ENCODE measurements at places on chromosomes 4 and X.

DNA sequence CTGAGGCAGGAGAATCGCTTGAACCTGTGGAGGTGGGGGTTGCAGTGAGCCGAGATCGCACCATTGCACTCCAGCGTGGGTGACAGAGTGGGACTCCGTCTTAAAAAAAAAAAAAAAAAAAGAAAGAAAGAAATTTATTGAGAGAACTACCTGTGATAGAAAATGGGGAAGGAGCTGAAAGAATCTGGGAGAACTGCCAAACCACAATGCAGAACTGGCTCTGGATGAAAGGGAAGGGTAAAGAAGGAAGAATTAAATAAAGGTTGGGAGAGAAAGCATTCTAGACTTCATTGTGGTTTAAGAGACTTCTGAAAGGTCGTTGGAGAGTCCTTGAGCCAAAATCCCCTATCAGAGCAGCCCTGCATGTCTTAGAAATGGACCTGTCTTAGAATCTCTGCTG lies 567.9 kb upstream of the HTR2C start:
- DNase-seq = no peak

- no peak for DNase-seq
These were observed 41.7 kb downstream of the KDM6A start for GRCh38 chrX:44914532-44915198.

DNA sequence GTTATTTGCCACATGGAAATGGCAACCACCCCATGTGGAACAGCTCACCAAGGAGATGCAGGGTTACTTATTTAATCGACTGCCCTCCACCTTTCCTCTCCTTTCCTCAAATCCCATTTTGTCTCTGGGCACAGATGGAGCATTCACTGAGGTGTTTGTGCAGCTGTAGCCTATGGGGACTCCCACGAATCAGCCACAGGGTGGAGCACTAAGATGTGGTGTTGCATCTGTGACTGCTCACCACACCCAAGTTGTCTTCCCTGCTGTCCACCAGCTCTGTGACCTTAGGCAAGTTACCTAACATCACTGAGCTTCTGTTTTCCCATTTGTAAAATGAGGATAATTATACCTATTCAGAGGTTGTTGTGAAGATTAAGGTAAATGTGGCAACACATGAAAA lies 252.4 kb upstream of the CPEB2 start:
- DNase-seq = no peak

DNA sequence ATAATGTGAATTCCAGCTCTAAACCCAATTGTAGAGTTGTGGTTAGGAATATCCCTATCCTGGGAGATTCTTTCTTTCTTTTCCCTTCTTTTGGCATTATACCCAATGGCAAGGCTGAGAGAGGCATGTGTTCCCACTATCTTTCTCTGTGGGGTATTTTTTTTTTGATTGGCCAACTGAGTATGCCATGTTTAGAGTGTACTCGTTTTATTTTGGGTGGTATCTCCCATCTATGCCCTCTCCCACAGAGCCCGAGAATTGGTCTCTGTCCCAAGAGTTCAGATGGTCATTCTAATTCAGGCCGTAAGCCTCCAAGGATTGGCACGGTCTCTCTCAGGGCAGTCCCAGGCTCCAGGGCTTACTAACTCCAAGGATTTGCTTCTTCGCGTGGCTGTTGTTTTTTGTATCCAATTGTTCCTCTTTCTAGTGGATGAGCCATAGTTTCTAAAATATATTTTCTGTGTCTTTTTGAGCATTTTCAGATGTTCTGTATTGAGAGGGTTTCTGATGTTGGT lies 198.8 kb downstream of the SLC4A4 start:
- no peak for DNase-seq

DNA sequence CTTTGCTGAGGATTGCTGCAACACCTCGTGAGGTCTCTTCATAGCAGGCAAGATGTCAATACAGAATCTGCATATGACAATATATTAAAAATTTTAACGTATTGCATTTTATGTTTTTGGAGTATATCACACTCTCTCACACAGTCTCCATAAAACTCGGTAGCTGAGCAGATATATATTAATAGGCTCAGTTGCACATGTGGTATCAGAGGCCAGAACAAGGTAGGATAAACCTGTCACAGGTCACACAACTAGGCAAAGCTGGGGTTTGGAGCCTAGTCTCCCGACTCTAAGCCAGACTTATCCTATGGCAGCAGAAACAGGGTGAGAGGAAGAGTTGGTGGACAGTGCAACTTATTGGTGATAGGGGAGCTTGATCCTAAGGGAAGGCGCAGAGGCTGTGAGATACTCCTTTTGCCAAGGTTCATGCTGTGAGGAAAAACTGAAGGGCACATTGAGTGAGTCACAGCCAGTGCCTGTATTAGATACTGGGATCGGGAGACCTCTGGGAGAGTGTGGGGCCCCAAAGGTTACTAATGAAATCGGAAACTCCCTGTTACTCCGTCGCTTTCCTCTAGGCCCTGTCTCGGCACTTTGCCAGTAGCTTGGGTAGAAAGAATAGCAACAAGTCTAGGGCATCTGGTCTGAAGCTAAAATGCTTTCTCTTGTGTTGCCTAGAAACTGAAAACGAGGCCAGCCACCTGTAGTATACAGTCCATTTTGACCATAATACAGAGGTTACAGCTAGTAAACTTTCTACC lies 195.7 kb downstream of the ARHGAP10 start:
- no peak for DNase-seq

- no peak for DNase-seq
These were observed 1293.1 kb downstream of the PCDH19 start for GRCh38 chrX:99117011-99117410.

DNA sequence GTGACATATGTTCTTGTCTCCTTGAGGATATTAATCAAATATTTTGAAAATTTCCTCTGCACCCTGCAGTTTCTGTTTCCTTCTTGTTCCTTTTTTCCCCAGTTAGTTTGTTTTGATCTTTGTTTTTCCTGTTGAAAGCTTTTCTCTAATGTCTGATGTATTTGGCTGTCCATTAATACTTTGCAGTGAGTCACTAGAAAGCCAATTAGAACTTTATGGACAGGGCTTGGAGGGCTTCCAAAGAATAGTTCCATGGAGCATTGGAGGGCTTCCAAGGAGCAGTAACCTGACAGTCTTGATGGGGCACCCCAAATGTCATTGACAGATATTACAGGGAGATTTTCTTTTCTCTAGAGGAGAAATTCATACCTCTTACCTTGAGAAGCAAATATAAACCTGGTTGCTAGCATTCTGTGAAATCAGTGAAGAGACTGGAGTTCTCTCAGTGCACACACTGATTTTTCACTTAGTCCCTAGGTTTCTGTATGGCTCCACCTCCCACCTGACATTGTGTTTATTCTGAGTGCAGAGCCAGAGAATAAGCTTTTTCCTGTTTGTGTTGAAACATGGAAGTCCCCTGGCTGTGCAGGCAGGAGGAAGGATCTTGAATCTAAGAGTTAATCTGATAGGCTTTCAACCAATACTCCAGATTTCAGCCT lies 26.5 kb downstream of the SPARCL1 start:
- peak; percentile 64 for DNase-seq

DNA sequence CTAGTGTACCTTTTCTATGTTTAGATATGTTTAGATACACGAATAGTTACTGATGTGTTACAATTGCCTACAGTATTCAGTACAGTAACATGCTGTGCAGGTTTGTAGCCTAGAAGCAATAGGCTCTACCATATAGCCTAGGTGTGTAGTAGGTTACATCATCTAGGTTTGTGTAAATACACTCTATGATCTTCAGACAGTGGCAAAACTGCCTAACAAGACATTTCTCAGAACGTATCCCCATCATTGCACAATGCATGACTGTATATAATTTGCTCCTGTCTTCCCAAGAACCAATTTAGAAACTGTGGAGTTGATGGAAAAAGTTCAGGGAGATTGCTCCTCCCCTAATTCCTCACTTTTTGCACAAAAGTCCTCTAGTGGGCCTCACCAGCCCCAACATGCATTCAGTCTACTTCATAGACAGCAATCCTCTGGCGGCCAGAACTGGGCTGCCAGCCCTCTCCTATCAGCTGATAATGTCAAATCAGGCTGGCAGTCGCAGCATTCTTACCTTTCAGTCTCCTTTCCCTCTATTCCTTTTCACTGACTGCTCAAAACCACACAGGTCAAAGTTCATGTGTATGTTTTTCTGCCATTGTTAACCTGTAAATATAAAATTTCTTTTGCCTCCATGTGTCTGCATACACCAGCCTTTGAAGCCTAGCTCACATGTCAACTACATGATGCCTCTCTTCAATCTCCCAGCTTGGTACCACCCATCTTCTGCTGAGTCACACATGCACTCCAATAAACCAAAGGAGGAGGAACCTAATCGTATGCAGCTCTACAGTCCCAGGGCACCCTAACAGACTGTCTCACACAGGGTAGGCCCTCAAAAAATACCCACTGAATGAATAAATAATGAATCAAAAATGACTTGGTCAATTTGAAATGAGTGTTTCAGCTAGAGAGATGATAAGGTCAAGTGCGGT lies 32.0 kb downstream of the BCLAF3 start:
- no peak for DNase-seq

DNA sequence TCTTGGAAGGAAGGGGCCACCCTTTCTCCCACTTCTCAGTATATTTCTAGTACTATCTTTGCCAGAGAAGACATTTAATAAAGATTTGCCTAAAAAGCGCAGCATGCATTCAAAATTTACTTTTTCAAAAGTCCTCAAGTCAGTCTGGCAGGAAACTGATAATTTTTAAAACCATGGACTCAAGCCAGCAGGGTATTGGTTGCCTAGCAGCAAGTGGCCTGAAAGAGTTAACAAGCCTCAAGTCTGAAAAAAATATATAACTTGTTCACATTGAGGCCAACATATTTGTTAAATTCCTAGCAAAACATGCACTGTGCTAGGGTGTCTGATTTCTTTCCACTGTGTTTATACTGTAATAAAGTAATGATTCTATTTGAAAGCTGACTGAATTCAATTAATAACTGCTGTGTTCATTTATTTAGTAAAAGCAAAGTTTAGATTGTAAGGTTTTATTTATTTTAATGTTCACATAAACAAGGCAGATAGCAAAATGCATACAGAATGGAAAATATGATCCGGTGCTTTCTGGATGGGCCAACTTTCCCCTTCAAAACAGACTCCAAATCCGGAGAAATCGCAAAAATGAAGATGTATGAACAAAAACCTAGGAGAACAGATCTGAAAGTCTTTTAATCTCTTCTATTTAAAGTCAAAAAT lies 218.5 kb upstream of the FGF13 start:
- DNase-seq = no peak

- DNase-seq = no peak
These were observed 13.9 kb downstream of the LCORL start for GRCh38 chr4:18007625-18008024.

GRCh38 chr4:77232653-77233052 lies 75.6 kb downstream of the CCNG2 start:
- DNase-seq = no peak

DNA sequence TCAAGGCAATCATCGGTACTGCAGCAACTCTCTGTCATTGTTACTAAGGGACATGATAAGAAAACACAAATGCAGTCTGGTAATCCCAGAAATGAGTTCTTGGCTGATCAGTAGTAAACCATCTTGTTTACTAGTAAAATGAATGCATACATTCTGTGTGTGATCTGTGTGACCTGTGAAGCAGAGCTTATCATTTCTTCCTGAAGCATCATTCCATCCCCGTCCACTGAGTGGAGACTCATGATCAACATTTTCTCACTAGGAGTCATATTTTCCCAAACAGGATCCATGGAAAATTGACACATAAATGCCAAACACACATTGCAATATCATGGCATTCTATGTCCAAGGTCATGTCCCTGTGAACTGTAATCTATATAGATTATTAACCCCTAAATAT lies 226.1 kb downstream of the ANKRD50 start:
- DNase-seq = no peak

GRCh38 chr4:54228056-54228527 lies 1.0 kb upstream of the PDGFRA start:
- no peak for DNase-seq

GRCh38 chr4:143486314-143486713 lies 27.2 kb upstream of the SMARCA5 start:
- DNase-seq = no peak

DNA sequence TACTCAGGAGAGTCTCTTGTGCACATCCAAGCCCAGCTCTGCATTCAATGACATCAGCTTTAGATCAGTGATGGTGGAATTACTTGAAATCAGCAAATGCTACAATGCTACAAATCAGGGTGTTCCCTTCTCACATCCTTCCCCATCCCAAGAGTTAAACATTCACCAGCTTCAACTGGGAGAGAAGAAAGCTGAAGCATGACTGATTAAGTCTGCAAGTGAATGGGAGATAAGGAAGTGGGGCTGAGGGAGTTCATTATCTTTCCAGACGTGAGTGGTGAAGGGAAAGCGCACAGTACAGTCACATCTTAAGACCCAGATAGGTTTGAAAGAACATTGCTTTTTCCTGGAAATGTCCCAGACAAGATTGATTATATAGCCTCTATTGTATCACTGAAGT lies 26.2 kb upstream of the MAP9 start:
- DNase-seq = no peak

GRCh38 chr4:48490012-48490679 lies at the start of gene ZAR1:
ZAR1 (plus strand) TSS chr4:48490252; CDS start chr4:48490292, 40 bp downstream.
- no peak for DNase-seq

DNA sequence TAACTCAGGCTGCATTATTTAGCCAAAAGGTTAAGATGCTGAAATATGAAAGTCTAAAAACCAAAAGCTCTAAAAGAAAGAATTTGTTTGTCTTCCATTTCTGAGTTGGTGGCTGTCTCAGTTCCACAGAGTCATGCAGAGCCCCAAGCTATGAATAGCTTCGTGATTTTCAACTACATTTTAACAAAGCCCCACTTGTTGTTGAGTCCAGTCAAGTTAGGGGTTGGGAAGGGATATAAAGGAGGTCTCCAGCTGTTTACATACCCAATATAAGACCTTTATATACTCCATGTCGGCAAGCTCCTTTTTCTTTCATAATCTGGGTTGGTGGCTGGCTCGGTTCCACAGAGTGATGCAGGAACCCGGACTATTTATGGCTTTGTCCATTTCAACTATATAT lies 924.6 kb upstream of the PRKX start:
- no peak for DNase-seq

- no peak for DNase-seq
These were observed 298.2 kb upstream of the FSTL5 start for GRCh38 chr4:162461952-162462351.

DNA sequence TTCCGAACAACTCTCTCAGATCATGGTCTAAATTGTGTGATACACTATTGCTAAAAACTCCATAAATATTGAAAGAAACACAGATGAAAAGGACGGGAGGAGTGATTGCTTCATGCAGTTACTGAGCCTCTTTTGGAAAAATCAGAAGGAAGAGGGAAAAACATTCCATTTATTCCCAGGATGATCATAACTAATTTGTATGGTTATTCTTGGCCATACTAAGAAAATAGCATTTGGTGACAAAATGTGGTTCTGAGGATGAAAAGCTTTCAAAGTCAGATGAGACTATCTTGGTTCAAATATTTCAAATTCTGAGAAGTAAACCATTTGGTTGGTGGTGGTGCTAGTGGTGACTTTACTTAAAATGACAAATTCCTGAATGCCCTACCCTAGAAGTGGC lies 305.4 kb upstream of the LDB2 start:
- no peak for DNase-seq

DNA sequence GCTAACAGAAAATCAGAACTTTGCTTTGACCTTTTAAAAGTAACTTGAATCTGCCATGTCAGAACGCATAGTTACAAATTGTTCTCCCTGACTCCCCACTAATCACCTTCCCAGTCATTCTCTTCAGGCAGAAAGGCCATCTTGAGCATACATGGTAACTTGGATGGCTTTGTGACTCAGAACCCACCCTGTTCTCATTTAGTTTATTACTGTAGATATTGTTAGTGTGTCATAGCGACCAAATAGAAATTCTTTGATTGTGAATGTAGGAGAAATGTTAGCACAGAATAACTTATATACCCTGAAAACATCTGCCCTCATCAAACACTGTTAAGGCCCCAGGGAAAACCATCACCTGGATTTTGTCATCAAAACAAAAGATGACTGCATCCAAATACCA lies 382.0 kb downstream of the MAGEB5 start:
- no peak for DNase-seq

Data from NCI-H1105 (cell line).